ENCODE measurements at places on chromosomes 4 and X. TPM values are rescaled to one million over a fixed set of nuclear protein-coding genes. Genes with fewer than 3 reads are reported as not detected.

The WAS gene
- total RNA-seq = 0.63 TPM

The H2BW2 gene
- not detected for total RNA-seq

The RPL10 gene
- 2,739 TPM for total RNA-seq

The RENBP gene
- 11.9 TPM for total RNA-seq

GRCh38 chr4:17376205-17376604 is 135.7 kb downstream of the QDPR start:
- H3K4me3 ChIP-seq = no peak overlapping the region
- no peak for DNase-seq
- H3K36me3 ChIP-seq = no peaks in the 10 kb centered on the region
- H3K27ac ChIP-seq = no peak overlapping the region

- no peaks in the 10 kb centered on the region for H3K4me1 ChIP-seq
- no peaks in the 10 kb centered on the region for H3K27me3 ChIP-seq
- no peak overlapping the region for H3K4me3 ChIP-seq
These were observed 67.6 kb upstream of the DCLK2 start for GRCh38 chr4:150010525-150011126.

DNA sequence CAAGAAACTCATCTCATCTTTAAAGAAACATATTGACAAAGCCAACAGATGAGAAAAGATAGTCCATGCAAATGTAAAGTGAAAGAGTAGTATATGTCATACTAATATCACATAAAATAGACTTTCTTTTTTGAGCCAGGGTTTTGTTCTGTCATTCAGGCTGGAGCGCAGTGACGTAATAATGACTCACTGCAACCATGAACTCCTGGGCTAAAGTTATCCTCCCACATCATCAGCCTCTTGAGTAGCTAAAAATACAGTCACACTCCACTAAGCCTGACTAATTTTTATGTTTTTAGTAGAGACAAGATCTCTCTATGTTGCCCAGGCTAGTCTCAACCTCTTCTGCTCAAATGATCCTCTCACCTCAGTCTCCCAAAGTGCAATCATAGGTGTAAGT is 51.8 kb upstream of the TRAM1L1 start:
- H3K36me3 ChIP-seq = no peaks in the 10 kb centered on the region
- H3K4me3 ChIP-seq = no peak overlapping the region
- DNase-seq = no peak

DNA sequence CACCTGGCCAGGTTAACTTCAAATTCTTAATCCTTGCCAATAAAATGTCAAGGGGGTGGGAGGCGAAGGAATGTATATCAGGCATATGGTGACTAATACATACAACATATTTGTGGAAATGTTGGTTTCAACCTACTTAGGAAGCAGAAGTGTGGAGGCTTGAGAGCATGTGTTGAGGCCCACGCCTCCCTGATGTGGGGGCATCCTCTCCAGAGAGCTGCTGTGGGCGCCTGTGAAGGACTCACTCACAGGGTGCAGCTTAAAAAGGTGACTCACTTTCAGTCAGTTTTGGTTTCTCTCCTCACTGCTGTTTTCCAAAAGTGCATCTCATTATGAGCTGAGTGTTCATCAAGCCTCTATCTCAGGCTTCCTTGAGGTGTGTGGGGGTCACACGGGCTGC is 27.5 kb downstream of the LNX1 start:
- H3K36me3 ChIP-seq = no peaks in the 10 kb centered on the region
- no peak for DNase-seq
- no peaks in the 10 kb centered on the region for H3K27me3 ChIP-seq

DNA sequence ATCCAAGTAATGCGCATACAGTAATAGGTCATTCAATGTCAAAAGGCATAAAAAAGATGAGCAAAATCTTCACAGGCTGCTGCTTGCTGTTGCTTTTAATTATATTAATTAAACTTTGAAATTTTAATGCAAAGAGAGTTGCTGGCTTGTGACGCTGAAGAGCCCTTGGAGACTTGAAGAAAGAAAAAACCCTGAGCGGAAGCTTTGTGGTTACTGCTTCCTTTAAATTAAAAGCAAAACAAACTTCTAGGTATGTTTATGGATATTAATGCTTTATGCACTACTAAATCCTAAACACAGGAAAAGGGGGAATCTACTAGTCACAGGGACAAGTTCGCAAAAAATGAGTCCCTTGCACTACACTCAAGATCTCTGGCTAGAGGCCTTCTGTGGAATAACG is 166.7 kb downstream of the ANTXR2 start:
- H3K4me1 ChIP-seq = no peaks in the 10 kb centered on the region
- H3K36me3 ChIP-seq = no peaks in the 10 kb centered on the region
- no peak overlapping the region for H3K27ac ChIP-seq
- DNase-seq = no peak
- H3K4me3 ChIP-seq = no peak overlapping the region
- no peaks in the 10 kb centered on the region for H3K27me3 ChIP-seq

DNA sequence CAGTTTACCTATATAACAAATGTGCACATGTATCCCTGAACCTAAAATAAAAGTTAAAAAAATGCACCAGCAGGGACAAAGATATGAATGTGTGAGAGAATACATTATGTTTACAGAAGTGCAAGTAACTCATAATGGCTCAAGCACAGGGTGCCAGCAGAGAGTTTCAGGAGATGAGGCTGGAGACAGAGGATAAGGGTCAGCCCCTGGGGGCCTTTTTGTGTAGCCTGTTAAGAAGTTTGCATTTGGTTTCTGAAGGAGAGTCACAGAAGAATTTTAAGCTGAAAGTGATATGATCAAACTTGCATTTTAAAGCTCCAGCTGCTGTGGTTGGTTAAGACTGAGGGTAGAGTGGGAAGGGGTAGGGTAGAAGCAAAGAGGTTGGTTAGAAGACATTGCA is 48.6 kb upstream of the CAPN6 start:
- no peaks in the 10 kb centered on the region for H3K36me3 ChIP-seq
- no peak for DNase-seq
- no peak overlapping the region for H3K27ac ChIP-seq
- no peak overlapping the region for H3K4me3 ChIP-seq
- no peaks in the 10 kb centered on the region for H3K27me3 ChIP-seq

DNA sequence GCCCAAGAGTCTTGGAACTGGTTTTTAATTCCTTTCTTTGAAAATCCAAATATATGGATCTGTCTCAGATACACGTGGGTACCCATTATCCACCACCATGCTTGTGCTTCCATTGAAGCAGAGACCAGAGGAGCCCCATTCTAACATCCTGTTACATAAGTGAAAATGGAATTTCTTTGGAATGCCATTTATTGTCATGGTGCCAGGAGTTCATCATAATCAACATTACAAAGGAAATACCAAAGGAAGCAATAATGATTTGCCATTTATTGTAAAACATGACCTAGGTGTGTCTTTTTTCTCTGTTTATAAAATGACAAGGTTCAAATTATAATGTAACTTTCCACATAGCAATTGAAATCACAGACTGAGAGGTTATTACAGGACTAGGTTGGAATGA is 61.7 kb downstream of the PALLD start:
- no peak for DNase-seq
- no peak overlapping the region for H3K4me3 ChIP-seq
- H3K27ac ChIP-seq = no peak overlapping the region
- no peaks in the 10 kb centered on the region for H3K36me3 ChIP-seq
- no peaks in the 10 kb centered on the region for H3K4me1 ChIP-seq
- no peaks in the 10 kb centered on the region for H3K27me3 ChIP-seq

DNA sequence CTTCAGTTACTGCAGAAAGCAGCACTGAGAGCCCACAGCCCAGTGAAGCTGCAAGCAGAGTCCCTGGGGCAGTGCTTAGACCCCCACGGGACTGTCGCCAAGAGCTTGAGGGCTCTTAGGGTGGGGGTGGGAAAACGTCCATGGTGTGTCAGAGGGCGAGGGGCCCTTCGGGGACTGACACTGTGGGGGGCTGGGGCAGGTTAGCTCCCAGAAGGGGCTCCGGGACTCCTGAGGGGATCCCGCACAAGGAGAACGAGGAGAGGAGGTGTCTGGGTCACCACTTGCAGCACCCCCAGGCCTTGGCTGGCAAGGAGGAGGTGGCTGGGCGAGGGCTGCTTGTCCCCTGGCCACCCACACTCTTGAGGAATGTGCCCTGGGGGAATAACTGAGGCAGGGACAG is 20.8 kb downstream of the NAT8L start:
- no peaks in the 10 kb centered on the region for H3K4me1 ChIP-seq
- no peak overlapping the region for H3K27ac ChIP-seq
- H3K36me3 ChIP-seq = no peaks in the 10 kb centered on the region
- DNase-seq = peak; percentile 27
- H3K4me3 ChIP-seq = no peak overlapping the region

GRCh38 chr4:55745014-55745413 is 74.6 kb upstream of the EXOC1L start:
- H3K27ac ChIP-seq = no peak overlapping the region
- DNase-seq = no peak
- H3K4me3 ChIP-seq = no peak overlapping the region
- no peaks in the 10 kb centered on the region for H3K4me1 ChIP-seq
- H3K36me3 ChIP-seq = no peaks in the 10 kb centered on the region

DNA sequence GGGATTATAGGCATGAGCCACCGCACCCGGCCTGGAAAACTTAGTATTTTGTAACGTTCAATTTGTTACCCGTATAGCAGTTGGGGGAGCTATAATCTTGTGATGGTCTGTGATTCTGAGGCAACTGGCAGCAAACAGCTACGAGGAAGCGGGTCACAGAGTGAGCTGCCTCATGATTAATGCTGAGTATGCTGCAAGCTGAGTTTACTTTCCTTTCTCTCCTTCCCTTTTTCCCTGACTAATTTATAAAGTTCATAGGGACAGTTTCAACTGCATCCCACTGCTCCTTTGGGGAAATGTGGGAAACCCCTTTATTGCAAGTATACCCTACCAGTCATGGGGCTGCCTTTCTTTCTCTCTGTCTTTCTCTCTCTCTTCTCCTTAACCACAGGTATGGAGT is 17.7 kb upstream of the ELOVL6 start:
- H3K27ac ChIP-seq = no peak overlapping the region
- no peak overlapping the region for H3K4me3 ChIP-seq
- no peaks in the 10 kb centered on the region for H3K27me3 ChIP-seq
- no peak for DNase-seq
- no peaks in the 10 kb centered on the region for H3K36me3 ChIP-seq

GRCh38 chr4:136644279-136644678 is 888.0 kb downstream of the PCDH18 start:
- DNase-seq = no peak
- no peak overlapping the region for H3K4me3 ChIP-seq
- no peak overlapping the region for H3K27ac ChIP-seq
- H3K4me1 ChIP-seq = no peaks in the 10 kb centered on the region

- peaks cover 5% of the 10 kb centered on the region for H3K4me1 ChIP-seq
- no peak for DNase-seq
- no peaks in the 10 kb centered on the region for H3K36me3 ChIP-seq
- no peaks in the 10 kb centered on the region for H3K27me3 ChIP-seq
These were observed 266.1 kb upstream of the GPC4 start for GRCh38 chrX:133681421-133681820.

DNA sequence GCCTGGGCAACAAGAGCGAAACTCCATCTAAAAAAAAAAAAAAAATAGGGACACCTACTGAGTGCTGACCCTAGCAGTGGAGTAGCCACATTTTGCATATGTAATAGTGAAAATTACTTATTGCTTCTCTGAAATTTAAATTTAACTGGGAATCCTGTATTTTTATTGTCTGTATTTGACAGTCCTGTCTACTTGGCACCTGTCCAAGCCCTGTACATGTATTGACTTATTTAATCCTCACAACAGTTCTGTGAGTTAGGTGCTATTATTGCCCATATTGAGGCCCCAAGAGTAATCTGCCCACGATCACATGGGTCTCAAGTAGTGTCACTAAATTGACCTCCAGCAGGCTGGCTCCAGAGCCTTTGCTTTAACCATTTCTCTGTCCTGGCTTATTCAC is 81.6 kb downstream of the WDR19 start:
- H3K4me1 ChIP-seq = no peaks in the 10 kb centered on the region
- DNase-seq = no peak
- no peaks in the 10 kb centered on the region for H3K36me3 ChIP-seq
- H3K4me3 ChIP-seq = no peak overlapping the region

GRCh38 chrX:20294957-20295356 is 28.2 kb upstream of the RPS6KA3 start:
- no peaks in the 10 kb centered on the region for H3K27me3 ChIP-seq
- no peak overlapping the region for H3K4me3 ChIP-seq
- no peaks in the 10 kb centered on the region for H3K4me1 ChIP-seq
- H3K27ac ChIP-seq = no peak overlapping the region
- DNase-seq = no peak

GRCh38 chrX:152897222-152898131 is at the start of gene ZNF185:
TSS of gene ZNF185 (plus strand) at chrX:152898067. CDS start at chrX:152914490, 16,423 bp downstream.
- no peaks in the 10 kb centered on the region for H3K36me3 ChIP-seq
- no peak for DNase-seq
- H3K27ac ChIP-seq = no peak within 1 kb of the TSS
- no peaks in the 10 kb centered on the region for H3K27me3 ChIP-seq

DNA sequence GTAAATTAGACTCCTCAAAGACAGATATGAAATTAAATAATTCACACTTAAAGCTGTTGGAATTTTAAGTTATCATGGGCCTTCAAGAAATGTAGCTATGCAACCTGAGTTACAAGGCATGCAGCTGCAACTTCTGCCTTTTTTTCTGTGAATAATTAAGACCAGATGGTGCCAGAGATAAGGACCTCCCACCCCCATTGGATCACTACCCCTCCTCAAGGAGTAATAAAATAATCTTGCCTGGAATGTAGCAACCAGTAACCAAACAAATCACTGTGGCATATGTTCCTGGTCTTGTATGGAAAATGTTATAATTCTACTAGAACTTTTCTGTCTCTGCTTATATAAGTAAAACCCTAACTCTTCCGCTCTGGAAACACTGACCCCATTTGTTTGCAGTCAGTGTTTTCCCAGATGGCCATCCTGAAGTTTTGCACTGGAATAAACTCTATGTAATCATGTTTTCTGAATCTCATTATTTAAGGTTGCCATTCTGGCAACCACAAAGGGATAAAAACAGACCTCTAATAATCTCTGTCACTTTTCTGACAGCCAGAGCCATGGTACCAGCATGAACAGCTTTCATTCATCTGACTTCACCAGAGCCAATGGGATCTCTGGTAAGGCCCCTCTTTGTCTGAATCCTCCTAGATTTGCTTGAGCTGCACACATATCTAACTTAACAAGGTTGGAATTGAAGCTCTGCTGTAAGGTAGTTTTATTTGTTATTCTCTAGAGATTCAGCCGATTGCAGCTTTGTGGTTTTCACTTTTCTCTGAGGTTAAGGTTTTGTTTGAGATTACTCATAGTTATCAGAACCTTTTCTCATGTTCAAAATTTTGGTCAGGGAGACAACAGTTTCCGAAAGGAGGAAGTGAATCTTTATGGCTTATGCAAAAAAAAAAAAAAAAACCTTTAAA is 274.6 kb downstream of the NAF1 start:
- H3K4me1 ChIP-seq = no peaks in the 10 kb centered on the region
- no peaks in the 10 kb centered on the region for H3K27me3 ChIP-seq
- no peak overlapping the region for H3K27ac ChIP-seq
- no peaks in the 10 kb centered on the region for H3K36me3 ChIP-seq
- no peak for DNase-seq
- no peak overlapping the region for H3K4me3 ChIP-seq

GRCh38 chr4:5654791-5655190 is 53.6 kb downstream of the EVC2 start:
- no peaks in the 10 kb centered on the region for H3K4me1 ChIP-seq
- no peaks in the 10 kb centered on the region for H3K27me3 ChIP-seq
- DNase-seq = no peak
- no peak overlapping the region for H3K27ac ChIP-seq

- H3K27ac ChIP-seq = no peak overlapping the region
- H3K4me3 ChIP-seq = no peak overlapping the region
- DNase-seq = no peak
- no peaks in the 10 kb centered on the region for H3K27me3 ChIP-seq
These were observed 101.7 kb downstream of the PHOX2B start for GRCh38 chr4:41646862-41647261.

- no peak for DNase-seq
- no peaks in the 10 kb centered on the region for H3K36me3 ChIP-seq
- H3K4me1 ChIP-seq = no peaks in the 10 kb centered on the region
- H3K27ac ChIP-seq = no peak overlapping the region
- no peak overlapping the region for H3K4me3 ChIP-seq
- H3K27me3 ChIP-seq = no peaks in the 10 kb centered on the region
These were observed 125.8 kb downstream of the KIT start for GRCh38 chr4:54783402-54784110.
